ENCODE measurements at places on chromosomes 1 and 21.

DNA sequence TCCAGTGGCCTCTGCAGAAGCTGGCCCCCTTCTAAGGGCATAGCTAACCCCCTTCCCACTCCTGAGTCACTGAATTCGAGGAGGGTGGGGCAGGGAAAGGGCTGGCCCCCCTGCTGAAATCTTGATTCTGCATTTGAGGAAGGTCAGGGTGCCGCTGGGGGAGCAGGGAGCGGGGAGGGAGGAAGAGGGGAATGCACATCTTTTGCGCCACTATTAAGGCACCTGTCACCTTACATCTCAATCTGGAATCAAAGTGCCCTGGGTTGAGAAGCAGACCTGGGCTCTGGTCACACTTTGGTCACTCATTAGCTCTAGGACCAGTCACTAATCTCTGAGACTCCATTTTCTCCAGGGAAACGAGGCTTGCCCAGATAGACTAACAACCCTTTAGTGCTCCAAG lies 62.0 kb downstream of the TOR1AIP2 start:
- no peak for DNase-seq

DNA sequence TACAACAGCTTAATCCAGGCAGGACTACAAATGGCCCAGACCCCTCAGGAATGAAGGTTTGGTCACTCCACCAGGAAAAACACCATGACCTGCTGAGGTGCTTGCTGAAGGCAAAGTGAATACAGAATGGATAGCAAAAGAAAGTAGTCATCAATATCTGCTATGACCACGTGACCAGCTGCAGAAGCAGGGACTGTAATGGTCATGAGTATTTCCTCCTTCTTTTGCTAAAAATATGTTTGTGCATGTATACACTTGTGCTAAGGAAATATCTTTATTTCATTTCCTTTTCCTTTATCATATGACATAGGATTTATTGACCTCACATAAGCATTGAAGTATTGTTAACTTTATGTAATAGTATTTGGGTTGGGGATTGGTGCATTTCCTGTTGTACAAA lies 26.4 kb upstream of the GOLT1A start:
- no peak for DNase-seq

DNA sequence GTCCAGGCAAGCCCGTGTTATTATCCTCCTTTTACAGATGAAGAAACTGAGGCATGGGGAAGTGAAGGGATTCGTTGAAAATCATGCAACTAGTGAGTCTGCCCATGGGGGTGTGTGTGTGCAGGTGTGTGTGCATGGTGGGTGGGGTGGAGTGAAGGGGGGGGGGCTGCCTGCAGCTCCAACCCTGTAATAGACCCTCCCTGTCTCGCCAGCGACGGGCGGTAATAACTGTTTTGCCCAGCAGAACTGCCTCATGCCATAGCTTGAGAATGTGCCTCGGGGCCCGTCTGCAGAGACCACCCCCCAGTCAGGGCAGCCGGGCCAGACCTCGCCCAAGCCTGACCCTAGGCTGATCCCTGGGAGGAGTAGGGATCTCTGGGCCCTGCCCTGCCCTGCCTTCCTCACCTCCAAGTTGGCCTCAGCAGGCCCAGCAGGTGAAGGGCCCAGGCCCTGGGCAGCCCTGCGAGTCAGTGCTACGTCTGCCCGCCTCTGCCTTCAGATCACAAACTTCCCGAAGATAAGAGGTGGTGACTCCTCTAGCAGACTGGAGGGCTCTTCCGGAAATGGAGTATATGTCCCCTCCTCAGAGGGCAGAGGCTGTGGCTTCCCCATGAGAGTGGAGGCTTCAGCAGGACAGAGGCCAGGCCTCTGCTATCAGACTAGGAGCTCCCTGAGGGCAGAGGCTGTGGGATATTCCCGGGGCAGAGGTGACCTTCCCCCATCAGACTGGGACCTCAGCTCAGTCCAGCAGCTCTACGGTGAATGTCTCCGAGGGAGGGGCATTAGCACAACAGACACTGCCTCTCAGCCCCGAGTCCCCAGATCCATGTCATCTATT lies 15.7 kb upstream of the EPHA2 start:
- DNase-seq, result no peak

DNA sequence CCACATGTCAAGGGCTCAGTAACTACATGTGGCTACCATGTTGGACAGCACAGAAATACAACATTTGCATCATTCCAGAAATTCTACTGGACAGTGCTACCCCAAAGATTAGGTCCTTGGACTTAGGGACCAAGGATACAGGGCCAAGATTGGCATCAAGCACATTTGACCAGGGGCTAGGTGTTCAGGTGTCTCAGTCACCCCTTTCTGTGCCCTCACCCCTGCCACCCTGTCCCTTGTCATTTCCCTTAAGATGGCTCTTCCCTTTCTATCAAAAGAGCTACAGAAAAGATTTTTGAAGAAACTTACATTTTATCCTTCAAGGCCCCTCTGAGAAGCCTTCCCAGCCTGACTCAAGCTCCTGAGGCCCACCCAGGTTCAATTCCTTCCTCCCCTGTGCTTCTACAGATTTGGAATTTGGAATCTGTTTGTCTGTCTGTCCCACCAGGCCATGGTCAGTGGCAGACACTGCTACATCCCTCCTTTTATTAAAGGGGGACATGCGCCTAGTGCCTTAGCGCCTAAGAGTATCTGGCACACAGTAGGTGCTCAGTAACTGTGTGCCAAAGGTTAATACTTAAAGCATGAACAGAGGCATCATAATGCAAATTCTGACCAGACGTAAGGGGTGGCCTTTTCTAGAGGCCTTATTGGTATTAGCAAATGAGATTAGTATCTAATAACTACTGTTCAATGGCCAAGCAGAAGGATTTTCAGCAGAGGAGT lies 21.4 kb downstream of the CSF1 start:
- no peak for DNase-seq

GRCh38 chr1:59768792-59769735 lies 45.7 kb upstream of the HOOK1 start:
- no peak for DNase-seq

DNA sequence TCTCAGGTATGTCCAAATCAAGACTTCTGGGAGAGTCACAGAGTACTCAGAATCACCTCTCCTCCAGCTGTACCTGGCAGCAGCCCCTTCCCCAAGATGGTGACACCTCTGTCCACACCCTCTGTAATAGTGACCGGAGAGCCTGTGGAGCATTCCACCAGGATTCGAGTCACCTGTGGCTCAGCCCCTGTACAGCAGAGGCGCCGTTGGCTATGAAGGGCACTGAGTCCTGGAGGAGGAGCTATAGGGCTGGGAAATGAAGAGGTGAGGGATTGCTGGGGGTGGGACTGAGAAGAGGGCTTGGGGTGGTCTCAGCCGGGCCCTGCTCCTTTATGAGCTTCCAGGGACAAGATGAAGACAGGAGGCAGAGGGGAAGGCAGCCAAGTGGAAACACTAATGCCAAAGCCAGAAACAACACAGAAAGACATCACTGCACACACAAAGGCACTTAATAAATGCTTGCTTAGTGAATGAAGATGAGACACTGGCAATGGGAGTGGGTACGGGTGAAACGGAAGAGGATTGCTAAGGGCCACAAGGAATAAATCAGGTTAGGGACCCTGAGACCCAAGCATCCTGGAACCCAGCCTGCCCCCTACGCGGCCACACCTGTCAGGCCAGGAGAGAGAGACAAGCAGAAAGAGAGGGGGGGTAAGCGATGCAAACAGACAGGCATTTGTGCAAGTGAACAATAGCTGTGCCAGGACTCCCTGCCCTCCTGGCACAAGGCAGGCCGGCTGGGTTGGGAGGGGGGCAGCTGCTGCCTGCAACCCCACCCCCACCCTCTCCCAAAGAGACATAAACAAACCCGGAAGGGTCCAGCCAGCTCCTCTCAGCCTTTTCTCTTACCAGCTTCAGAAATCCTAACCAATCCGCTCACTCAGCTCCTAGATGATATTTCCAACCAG lies 3.9 kb downstream of the ARHGEF2 start:
- DNase-seq, result no peak
